CMK (cell line): ENCODE measurements at places on chromosomes 5 and 9.

- no peak for DNase-seq
Measured at GRCh38 chr5:14830210-14831005, 41.2 kb downstream of the ANKH start.

- DNase-seq = no peak
Measured at GRCh38 chr9:78041971-78042370, 10.4 kb upstream of the GNAQ start.

- no peak for DNase-seq
Measured at GRCh38 chr5:4817767-4818166, 322.4 kb upstream of the ADAMTS16 start.

GRCh38 chr5:38835887-38836286, 9.9 kb upstream of the OSMR start:
- DNase-seq = no peak

- DNase-seq = no peak
Measured at GRCh38 chr5:163563112-163563511, 57.7 kb downstream of the MAT2B start.
